ENCODE measurements at places on chromosomes 12 and 14.

DNA sequence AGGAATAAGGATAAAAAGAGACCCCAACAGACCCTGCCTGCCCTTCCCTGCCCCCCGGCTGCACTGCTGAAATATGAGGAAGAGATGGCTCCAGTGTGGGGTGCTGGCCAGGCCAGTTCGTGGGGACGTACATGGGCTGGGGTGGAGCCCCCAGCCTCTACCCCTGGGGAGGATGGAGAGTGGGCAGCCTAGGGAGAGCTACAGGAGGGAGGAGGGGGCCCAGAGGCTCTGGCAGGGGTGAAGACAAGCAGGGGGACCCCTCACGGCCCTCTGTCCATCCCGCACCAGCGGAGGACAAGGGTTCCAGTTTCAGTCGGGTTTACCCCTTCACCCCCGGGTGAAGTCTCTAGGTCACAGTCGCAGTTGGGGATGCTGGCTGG, 11.0 kb upstream of the RPLP0 start:
- DNase-seq: no peak

DNA sequence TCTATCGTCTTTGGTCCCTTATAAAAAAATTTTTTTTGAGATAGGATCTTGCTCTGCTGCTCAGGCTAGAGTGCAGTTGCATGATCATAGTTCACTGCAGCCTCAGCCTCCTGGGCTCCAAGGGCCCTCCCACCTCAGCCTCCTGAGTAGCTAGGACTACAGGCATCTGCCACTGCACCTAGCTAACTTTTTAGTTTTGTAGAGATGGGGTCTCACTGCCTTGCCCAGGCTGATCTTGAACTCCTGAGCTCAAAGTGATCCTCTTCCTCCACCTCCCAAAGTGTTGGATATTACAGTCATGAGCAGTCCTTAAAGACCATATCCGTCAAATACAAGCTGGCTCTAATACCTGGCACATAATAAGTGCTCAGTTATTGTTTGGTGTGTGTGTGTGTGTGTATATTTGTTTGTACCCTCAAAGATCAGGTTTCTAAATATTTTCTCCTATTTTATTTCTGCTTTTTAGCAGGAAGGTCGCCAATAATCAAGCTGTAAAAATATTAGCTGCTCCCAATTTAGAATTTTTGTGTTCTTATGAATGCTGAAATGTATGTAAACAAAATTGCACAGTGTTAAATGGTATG, 30.5 kb downstream of the SRGAP1 start:
- no peak for DNase-seq

- peak; percentile 39 for DNase-seq
These were observed 3.5 kb downstream of the XRCC3 start for GRCh38 chr14:103711516-103712431.

GRCh38 chr12:122811777-122812176, 23.5 kb upstream of the HIP1R start:
- DNase-seq: peak; percentile 56

GRCh38 chr12:14239350-14239934, 126.0 kb upstream of the ATF7IP start:
- DNase-seq: peak; percentile 50

DNA sequence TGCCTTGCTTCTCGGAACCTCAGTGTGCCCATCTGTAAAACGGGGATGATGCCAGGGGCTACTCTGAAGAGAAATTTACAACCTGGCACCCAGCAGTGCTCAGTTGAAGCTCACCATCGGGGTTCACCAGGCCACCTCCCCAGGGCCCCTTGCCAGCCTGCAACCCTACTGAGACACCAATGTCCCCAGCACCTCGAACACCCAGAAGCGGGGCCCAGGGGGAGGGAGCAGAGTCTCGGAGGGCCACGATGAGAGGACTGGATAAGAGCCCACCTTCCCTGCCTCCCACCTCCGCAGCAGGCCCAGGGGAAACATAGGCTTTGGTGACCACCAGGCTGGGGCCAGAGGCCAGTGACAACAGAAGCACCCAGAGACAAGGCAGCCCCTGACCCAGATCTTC, 22.4 kb downstream of the NCOR2 start:
- DNase-seq: no peak

GRCh38 chr12:14774906-14775635, 28.2 kb downstream of the WBP11 start:
- peak; percentile 53 for DNase-seq

- peak; percentile 42 for DNase-seq
These were observed 86.6 kb upstream of the FRMD6 start for GRCh38 chr14:51564986-51565604.

GRCh38 chr12:44589697-44590096, 286.4 kb downstream of the NELL2 start:
- peak; percentile 41 for DNase-seq

DNA sequence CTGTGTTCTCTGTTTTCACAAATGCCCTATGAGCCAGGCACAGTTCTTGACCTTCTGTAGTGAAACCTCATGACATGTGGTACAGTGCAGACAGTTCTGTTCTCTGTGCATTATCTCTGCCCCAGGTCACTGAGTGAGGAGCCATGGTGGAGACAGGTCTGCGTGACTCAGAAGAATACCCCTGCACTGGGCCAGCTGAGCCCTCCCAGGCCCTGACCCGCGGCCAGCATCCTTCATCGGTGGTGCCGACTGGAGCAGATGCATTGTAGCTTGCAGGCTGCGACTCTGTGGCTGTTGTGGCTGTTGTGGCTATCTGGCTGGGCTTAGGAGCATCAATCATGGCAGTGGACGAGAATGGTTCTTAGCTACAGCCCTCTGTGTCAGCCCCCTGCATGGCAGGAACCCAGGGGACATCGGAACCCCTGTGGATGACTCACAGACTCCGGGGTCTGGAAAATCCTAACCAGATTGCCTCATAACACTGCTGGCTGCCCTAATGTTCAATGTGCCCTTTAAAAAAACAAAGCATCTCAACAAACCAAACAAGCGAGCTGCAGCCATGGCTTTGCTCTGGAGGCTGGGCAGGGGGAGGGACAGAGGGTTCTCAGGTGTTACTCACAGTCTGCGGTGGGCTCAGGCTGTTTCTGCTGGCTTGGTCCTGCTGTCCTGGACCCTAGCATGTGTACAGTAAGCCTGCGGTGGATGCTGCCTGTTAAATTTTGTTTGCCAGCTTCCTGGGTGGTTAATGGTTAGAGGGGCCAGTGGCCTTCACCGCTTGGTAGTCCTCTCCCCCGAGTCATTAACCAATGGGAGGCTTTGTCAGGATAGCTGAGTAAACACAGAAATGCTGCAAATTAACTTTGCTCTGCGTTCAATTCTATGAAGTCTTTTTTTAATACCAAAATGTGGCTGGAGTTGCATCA, at the start of gene SERPINA6:
Gene SERPINA6, minus strand, starts transcription at position 689 of the 923 bp plus-strand sequence. CDS start 8,688 bp downstream, outside the sequence.
- DNase-seq: peak; percentile 94

DNA sequence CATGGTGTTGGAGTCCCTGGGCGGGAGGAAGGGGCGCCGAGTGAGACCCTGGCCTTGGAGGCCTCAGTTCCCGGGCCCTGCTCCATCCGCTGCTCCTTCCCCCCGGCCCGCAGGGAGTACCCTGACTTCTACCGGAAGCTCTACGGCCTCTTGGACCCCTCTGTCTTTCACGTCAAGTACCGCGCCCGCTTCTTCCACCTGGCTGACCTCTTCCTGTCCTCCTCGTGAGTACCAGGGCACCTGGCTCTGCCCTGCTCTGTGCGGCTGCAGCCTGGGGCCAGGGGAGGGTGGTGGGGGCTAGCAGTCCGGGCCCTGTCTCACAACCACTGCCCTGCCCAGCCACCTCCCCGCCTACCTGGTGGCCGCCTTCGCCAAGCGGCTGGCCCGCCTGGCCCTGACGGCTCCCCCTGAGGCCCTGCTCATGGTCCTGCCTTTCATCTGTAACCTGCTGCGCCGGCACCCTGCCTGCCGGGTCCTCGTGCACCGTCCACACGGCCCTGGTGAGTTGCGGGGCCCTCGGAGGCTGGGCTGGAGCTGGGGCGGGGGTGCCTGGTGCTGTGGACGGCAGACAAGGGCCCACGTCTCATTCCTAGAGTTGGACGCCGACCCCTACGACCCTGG, 7.0 kb downstream of the NOC4L start:
- DNase-seq: no peak

Data from kidney tubule cell (primary cell).